Activated T-helper 1 cell treated with anti-CD3 and anti-CD28 coated beads, Interleukin-2, amount 50 U/mL, for 16 hours (primary cell): ENCODE measurements at places on chromosomes 5 and 9.

DNA sequence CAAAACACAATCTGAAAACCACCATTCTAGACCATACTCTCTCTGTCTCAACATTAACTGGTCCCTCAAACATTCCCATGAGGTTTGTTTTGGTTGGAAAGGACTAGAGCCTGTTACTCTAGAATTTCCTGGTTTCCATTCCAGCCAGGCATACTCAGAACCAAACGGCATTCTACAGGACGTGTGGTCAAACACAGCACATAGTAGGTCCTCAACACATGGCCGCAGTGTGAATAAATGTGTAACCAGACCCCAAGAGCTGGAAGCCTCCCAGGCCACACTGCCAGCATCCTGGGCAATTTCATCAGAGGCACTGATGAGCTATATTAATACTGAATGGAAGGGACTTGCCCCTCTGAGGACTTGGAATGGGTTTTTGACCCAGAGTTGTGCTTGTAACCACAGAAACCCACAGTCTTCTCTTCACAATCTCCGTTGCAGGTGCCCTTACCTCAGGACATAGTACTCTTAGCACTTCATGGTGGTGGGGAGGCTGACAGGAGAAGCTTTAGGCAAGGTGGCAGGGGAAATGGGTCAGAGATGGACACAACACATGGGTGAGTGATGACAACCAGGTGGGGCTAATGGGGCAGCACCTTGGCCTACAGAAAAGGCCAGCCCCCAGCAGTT lies 66.0 kb downstream of the ZNF366 start:
- DNase-seq, result no peak

DNA sequence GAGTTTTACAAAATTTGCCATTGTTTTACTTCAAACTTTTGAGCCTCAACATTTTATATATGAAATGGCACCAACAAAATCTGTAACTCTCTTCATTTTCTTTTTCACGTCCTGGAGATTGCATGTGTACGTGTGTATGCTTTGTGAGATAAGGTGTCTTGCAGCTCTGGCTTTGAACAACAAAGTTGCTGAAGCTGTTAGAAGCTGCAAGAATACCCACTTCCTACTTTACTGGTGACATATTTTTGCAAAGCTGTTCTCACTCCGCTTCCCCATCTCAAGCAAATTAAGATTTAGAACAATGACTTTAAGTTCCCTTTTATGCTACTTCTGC lies 41.8 kb downstream of the FYB1 start:
- DNase-seq, result no peak

- peak; percentile 65 for DNase-seq
Observed at GRCh38 chr5:57298295-57298984, 124.6 kb downstream of the GPBP1 start.

DNA sequence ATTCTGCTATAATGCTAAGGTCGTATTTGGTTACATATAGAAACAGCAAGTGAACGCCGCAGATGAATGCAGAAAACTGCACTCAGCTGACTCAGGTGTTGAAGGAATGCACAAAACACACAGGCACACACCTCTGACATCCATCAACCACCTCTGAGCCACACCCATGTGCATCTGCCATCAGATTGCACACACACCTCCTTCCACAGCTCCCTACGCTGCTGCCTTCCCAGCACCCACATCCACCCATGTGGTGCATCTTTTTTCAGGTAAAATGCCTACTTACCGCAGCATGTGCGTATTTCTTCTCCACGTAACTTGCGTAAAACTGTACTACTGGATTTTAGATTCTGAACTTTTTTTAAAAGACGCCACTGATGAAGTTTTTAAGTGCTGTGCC lies 7.1 kb downstream of the STK10 start:
- no peak for DNase-seq

DNA sequence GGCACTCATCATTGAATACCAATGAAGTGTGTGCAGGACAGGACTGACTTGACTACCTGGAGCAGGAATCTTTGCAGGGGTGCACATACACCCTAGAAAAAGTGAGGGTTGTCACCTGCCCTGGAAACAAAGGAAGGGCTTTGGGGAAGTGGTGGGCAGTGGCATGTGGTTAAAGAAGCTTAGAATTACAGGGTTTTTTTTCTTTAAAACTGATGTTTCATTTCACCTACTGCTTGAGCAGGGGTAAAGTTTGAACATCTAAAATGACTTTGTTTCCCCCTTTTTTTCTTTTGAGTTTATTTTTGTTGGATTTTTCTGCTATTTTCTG lies 2.0 kb upstream of the KDM3B start:
- DNase-seq, result no peak

- no peak for DNase-seq
Observed at GRCh38 chr5:171537070-171537849, 117.8 kb downstream of the FGF18 start.

GRCh38 chr5:126124706-126125345 lies 298.4 kb upstream of the GRAMD2B start:
- no peak for DNase-seq
